ENCODE measurements at places on chromosomes 11 and 22. TPM values are rescaled to one million over a fixed set of nuclear protein-coding genes. Genes with fewer than 3 reads are reported as not detected.

DNA sequence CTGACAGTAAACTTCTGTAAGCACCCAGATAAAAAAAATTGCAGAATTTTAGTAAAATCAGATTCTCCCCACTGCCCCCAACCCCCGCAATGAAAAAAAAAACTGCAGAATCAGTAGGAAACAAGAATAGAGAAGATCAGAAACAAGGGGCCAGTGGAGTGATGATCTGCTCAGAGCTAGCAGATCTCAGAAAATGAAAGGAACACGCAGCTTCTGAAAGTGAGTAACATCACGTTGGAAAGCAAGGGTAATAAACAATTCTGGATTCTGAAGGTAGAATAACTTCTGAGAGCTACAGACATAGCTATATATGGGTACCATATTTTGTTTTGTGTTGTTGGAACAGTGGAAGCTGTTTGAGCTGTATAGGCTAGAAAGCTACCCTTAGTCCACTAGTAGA is 23.2 kb downstream of the ACAT1 start:
- DNase-seq, result no peak
- H3K4me1 ChIP-seq, result peaks cover 15% of the 10 kb centered on the region
- H3K27me3 ChIP-seq, result no peaks in the 10 kb centered on the region
- H3K36me3 ChIP-seq, result peaks cover 57% of the 10 kb centered on the region
- H3K27ac ChIP-seq, result peak overlapping the region; percentile 54

- H3K4me3 ChIP-seq, result no peak overlapping the region
- DNase-seq, result no peak
- peaks cover 4% of the 10 kb centered on the region for H3K36me3 ChIP-seq
- peaks cover 12% of the 10 kb centered on the region for H3K4me1 ChIP-seq
- no peak overlapping the region for H3K27ac ChIP-seq
Measured at GRCh38 chr22:37752189-37753087, 55.3 kb upstream of the GCAT start.

GRCh38 chr11:43447151-43447550 is 88.4 kb downstream of the TTC17 start:
- DNase-seq, result peak; percentile 22
- no peaks in the 10 kb centered on the region for H3K27me3 ChIP-seq
- peak overlapping the region; percentile 64 for H3K27ac ChIP-seq
- peaks cover 65% of the 10 kb centered on the region for H3K36me3 ChIP-seq
- peaks cover 9% of the 10 kb centered on the region for H3K4me1 ChIP-seq

GRCh38 chr11:71180694-71181470 is 71.5 kb downstream of the SHANK2 start:
- no peak for DNase-seq
- peaks cover 37% of the 10 kb centered on the region for H3K27me3 ChIP-seq
- H3K27ac ChIP-seq, result no peak overlapping the region
- no peaks in the 10 kb centered on the region for H3K36me3 ChIP-seq
- H3K4me3 ChIP-seq, result no peak overlapping the region
- no peaks in the 10 kb centered on the region for H3K4me1 ChIP-seq

DNA sequence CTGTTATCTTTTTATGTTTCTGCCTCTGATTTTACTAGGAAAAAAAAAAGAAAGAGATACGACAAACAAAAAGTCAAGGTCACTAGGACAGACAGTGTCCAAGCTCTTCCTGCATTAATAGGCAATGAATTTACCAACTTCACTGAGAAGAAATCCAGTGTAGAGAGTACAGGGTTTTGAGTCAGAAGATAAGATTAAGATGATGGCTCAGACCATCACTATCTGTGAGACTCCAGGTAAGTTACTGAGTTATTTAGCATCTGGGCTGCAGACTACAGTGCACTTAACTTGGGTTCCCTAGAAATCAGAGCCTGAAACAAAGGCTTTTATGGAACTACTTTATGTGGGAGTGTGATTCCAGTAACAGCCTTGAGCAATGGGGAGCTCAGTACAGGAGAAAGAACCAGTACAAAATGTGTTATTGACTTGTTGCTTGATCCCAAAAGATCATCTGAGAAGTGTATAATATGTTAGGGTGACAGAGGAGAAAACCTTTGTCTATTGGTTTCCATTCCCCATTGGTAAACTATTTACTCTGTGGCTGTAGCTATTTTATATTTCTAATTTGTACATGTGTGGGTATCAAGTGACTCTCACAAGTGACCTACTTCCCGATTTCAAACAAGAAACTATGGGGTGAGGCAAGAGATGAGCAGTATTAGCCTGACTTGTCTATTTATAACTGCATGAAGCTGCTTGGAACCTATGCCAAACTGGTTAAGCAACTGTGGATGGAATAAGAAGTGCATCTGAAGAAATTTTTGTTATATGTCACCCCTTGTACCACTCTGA is 395.8 kb downstream of the RAB38 start:
- DNase-seq, result no peak
- no peak overlapping the region for H3K27ac ChIP-seq
- no peaks in the 10 kb centered on the region for H3K36me3 ChIP-seq
- no peak overlapping the region for H3K4me3 ChIP-seq
- H3K4me1 ChIP-seq, result no peaks in the 10 kb centered on the region
- no peaks in the 10 kb centered on the region for H3K27me3 ChIP-seq

OTOG gene
- total RNA-seq, result not detected

SLC16A8 gene
- not detected for total RNA-seq

Data from activated naive CD8-positive, alpha-beta T cell treated with anti-CD3 and anti-CD28 coated beads for 36 hours (primary cell).